Body of pancreas (tissue), 4 donors: ENCODE measurements at places on chromosomes 12 and 14.

DNA sequence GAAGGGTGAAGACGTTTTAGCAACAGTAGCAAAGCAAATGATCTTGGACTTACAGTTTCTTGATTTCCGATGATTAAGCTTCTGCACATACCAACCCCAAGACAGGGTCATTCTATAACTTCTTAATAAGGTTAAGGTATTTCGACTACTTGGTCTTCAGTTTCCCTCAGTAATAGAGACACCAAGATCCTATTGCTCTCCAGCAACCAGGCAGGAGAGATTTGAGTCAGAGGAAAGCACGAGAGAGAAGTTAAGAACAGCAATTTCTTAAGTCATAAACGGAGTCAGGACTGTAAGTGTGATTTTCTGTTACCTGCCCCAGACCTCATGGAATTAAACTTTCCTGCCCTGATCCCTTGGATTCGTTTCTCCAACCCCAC is 215.6 kb downstream of the TTC8 start:
- DNase-seq: no peak

DNA sequence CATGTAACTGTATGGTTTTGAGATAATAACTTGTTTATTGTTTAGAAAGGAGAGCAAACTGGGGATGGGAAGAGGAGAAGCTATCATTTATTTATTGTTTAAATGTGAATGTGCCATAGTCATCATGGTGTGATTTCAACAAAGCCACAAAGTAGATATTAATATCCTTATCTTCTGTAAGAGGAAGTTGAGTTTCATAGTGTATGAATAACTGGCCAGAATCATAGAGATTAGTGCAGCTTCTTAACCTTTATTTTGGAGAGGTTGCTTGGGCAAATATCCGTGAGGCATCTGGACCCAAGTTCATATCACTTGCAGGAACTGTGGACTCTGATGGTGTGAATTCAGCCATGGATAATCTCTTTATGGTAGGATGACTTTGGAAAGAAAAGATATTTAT is 26.8 kb upstream of the LYZ start:
- DNase-seq: no peak

DNA sequence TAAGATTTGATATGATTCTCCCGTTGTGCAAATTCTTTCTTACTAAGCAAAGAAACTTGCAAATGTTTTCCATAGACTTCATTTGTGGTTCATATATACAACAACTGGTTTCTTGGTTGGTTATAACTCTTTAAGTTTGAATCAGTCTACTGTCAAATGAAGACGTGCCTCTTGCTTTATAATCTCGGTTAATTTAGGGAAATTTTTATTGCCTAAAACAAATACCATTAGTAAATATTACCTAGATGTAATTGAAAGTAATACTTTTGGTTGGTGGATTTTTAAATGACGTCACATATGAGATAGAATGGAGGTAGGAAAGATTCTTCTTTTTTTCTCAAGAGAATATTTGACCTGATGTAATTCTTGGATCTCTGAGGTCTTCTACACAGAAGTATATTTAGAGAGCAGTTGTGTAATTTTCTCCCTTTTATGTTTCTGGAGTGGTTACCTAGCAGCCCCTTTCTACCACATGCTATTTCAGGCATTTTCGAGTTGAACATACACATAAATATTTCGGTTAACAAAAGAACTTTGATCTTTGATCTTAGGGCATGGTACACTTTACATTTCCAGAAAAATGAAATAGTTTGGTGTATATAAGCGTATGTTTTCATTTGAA is 1.7 kb downstream of the ATF7IP start:
- no peak for DNase-seq

- no peak for DNase-seq
These were observed 17.2 kb upstream of the ARF6 start for GRCh38 chr14:49875640-49876198.

DNA sequence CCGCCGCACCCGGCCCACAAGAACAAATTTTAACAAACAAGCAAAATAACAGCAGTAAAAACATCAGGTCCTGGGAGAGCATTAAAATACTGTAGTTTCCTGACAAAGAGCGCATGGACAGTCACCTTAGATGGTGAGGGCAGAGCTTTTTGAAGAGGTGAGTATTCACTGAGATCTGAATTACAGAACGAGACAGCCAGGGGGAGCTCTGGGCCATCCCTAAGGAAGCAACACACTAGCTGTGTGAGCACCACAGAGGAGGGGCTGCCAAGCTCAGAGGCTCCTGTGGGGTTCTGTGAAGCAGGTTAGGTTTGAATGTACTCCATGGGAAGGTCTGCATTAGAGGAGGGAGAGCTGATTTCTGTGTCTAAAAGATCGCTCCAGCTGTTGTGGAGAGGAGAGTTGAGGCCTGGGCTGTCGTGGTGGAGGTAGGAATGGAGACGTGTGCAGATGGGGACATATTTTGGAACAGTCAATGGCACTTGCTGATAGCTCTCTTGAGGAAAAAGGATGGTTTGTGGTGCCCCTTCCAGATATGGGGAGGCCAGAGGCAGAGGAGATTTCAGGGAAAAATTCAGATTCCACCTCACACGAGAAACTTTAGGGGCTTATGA is 72.9 kb downstream of the TRAFD1 start:
- peak; percentile 56 for DNase-seq
